ENCODE measurements at places on chromosomes 5 and 9. TPM values are rescaled to one million over a fixed set of nuclear protein-coding genes. Genes with fewer than 3 reads are reported as not detected.
A peak's percentile ranks its signal among the peaks of the same experiment; 100 is the strongest.

DNA sequence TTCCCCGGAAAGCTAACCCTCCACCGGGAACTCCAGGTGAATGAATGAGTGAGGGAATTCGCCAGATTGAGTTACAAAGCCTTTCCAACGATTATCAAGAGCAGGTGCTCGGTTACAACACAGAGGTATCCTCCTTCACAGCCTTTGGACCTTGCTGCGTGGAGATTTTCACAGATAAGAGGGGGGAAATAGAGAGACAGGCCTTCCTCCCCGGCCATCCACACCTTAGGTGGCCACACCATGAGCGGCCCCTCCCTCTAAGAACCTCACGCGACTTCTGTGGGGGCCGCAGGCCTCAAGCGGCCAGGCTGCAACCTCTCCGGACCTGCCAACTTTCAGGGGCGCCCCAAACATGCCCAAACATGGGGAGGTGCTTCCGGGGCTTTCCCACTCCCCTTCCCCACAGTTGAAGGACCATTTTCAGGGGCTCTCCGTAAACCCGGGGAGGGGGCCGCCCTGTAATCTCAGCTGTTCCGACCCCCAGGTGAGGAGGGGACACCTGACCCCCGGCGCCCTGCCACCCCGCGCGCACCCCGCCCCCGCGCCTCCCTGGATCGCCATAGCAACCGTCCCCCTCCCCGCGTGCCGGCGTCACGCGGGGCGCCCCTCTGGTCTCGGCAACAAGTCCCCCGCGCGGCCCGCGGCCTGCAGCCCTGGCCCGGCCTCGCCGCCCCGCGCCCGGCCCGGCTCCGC is 603 bp downstream of the DENND1A start:
- H3K4me3 ChIP-seq: peak overlapping the region; percentile 83
- peaks cover 15% of the 10 kb centered on the region for H3K4me1 ChIP-seq
- H3K27me3 ChIP-seq: no peaks in the 10 kb centered on the region
- H3K27ac ChIP-seq: peak overlapping the region; percentile 79
- DNase-seq: no peak

The C1QTNF2 gene
- total RNA-seq: 1.3 TPM

The INSL4 gene
- total RNA-seq: not detected

DNA sequence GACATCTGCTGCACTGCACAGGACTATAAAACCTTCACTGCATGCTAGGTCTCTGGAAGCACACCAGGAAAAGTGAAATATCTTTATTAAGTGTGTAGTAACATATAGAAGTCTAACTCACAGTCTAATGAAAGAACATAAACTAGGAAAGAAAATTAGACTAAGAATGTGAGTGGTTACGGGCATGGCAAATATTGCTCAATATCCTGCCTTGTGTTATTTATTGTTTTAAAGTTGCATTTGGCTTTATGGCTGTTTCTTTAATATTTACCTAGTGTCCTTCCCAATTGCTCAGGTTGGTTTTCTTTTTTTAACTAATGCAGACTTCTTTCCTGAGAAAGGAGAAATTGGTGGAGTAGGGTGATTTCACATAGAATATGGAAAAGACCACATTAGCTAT is 342.4 kb downstream of the KIAA0825 start:
- H3K27ac ChIP-seq: no peak overlapping the region
- H3K4me1 ChIP-seq: no peaks in the 10 kb centered on the region
- H3K27me3 ChIP-seq: no peaks in the 10 kb centered on the region
- H3K4me3 ChIP-seq: no peak overlapping the region
- DNase-seq: no peak
- no peaks in the 10 kb centered on the region for H3K36me3 ChIP-seq

The RAB3C gene
- total RNA-seq: 4.6 TPM

Measured in esophagus muscularis mucosa (tissue), 4 donors.